ENCODE measurements at places on chromosomes 3 and 15.
A peak's percentile ranks its signal among the peaks of the same experiment; 100 is the strongest.

GRCh38 chr15:77027697-77028450 lies 32.9 kb downstream of the PSTPIP1 start:
- no peak for DNase-seq

- DNase-seq: no peak
These were observed 207.5 kb downstream of the IL20RB start for GRCh38 chr3:137165117-137165806.

GRCh38 chr3:142282503-142282902 lies 57.1 kb upstream of the GK5 start:
- DNase-seq: no peak

GRCh38 chr3:128497305-128498126 lies 4.5 kb upstream of the GATA2 start:
- peak; percentile 81 for DNase-seq

DNA sequence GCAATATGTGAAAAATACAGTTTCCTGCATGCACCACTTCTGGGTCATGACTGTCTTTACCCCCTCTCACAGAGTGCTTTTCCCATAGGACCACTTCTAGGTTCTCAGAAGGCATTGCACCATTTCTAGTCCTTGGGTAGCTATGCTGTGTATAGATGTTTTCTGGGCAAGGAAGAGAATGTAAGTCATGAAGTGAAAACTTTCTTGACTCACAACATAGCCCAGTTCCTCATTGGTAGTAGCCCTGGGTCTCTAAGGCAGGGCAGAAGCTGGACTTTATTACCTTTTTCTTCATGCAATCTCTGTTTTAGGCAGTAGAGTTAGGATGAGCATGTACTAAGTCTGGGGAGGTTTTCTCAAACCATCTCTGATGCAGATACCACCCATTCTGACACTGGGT lies 203.1 kb downstream of the EPHB1 start:
- DNase-seq: no peak

DNA sequence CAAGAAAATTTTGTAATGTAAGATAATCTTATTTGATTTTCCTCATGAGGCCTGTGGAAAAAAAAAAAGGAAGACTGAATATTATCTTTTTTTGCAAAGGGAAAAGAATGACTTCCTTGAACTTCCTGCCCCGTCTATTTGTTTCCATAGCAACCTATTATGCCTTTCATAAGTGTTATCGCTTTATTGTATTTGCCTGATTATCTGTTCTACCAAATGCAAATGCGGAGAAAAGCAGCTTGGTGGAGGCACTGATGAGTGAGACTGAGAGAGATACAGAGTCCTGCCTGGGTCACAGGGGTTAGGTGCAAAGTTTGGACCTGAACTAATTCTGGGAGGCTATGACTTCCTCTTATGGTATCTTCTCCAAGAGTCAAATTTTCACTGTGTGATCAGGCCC lies 334.0 kb upstream of the KCNMB2 start:
- DNase-seq: peak; percentile 70

DNA sequence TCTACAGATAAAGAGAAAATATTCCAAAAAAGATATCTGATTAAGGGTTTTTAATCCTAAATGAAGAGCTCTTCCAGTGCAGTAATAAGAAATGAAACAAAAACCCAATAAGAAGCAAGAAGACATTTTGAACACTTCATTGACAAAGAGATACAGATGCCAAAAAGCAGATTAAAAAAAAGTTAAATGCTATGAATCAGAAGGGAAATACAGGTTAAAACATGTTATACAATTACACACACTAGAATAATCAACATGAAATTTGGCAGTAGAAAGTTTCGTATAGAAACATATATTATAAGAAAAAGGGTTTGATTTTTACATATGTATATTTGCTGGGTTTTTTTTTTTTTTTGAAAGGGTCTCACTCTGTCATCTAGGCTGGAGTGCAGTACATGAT lies 135.0 kb downstream of the ROBO1 start:
- no peak for DNase-seq

DNA sequence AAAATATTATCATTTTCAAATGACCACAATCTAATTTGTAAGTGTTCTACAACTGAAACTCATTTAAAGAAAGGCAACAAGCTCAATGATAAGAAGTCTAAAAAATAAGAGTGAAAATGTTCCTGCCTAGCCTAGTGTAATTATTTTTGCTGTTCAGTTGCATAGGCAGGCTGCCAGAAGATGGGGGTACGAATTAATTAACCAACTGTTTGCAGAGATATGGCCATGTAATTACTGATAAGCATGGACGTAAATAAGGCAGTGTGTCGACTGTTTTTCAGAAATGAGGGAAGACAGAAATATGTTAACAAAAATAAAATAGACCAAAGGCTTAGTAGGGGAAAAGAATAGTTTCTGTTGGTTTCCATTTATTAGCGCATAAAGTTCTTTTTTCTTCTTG lies 24.7 kb upstream of the SCAANT1 start:
- no peak for DNase-seq

GRCh38 chr15:84702961-84703482 lies 12.9 kb downstream of the SEC11A start:
- no peak for DNase-seq

DNA sequence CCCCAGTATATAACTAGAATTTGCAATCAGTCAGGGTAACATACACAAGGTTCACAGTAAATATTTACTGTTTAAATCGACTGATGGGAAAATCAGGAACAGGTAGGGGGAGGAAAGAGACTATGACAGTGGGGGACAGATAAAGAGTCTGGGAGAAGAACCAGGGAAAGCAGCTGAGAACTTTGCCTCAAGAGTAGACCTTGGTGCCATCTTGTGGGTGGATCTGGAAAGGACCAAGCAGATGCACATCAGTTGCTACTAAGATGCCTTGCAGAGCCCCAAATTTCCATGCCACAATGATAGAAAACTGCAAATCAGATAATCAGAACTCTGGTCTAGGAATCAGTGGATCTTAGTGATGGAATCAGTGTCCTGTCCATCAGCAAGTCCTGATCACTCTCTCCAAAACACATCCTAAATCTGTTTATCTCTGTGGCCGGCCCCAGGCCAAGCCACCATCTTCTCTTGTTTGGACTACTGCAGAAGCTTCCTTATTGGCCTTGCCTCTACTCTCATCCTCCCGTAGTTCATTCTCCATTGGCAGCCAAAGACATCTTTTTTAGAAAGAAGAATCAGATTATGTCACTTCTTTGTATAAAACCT lies 62.7 kb downstream of the PDE8A start:
- DNase-seq: peak; percentile 20

- no peak for DNase-seq
These were observed 199.3 kb upstream of the UMPS start for GRCh38 chr3:124530916-124531315.

DNA sequence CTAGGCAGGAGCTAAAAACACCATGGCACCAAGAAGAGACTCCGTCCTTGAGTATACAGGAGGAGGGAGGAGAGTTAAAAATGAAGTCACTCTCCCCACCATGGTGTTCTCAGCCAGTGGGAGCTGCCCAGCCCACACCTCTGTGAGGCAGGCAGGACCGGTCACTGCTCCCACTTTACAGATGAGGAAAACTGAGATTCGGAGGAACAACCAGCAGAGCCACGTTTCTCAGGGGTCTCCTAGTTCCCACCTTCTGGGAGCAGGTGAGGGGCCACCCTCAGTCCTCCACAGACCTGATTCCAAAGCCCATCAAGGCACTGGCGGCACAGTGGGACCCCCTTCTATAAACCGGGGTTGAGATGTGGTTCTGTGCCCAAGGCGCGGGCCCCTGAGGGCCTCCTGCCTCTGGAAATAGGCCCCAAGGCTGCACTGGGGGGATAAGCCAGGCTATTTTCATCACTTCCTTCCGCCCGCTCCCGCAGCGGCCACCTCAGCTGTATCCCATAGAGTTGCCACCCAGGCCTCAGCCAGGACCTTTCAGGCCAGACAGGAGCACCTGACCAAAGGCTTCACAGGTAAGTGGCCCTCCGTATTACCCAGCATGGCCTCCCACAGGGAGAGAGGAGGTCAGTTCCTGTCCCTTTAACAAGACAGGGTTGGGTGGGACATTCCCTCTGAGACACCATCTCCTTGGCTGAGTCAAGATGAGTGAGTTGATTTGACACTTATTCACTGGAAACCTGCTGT lies at the start of gene GP9:
Gene GP9, plus strand, starts transcription at position 504 of the 747 bp plus-strand sequence. CDS start 961 bp downstream, outside the sequence.
- DNase-seq: no peak

GRCh38 chr15:42373274-42373673 lies 14.0 kb downstream of the CAPN3 start:
- no peak for DNase-seq

DNA sequence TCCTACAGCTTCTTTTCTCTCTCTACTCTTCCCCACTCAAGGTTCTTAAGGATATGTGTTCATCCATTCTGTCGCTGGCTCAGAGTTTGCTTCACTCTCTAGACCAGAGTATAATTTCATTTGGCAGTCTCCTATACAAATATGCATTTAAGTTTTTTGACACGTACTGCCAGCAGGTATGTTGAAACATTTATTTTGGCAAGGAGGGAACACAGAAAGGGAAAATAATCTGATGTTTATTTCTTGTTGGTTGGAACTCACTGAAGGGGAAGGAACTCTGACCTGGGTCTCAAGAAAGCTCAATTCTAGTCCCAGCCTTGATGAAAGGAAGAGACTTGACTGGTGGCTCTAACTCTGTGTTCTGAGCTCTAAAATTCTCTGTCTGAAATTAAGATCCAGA lies 21.6 kb downstream of the FANCD2 start:
- DNase-seq: no peak

GRCh38 chr15:82647835-82648256 lies 683 bp upstream of the CPEB1 start:
- peak; percentile 3 for DNase-seq

DNA sequence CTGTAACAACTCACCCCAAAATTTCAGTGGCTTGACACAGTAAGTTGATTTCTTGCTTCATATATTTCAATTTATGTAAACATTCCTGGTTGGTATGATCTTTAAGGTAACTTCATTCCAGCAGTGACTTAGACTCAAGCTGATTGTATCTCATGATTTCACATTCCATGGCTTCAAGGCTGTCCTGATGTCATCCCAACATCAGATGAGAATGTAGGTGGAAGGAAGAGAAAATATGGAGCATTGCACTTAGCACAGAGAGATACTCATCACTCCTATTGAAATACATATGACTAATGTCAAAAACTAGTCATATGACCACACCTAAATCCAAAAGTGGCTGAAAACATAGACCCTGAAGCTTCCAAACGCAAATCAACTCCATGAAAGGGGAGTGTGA lies 793.8 kb downstream of the TBL1XR1 start:
- DNase-seq: no peak

- no peak for DNase-seq
These were observed 102.9 kb downstream of the TFDP2 start for GRCh38 chr3:142046320-142047020.

DNA sequence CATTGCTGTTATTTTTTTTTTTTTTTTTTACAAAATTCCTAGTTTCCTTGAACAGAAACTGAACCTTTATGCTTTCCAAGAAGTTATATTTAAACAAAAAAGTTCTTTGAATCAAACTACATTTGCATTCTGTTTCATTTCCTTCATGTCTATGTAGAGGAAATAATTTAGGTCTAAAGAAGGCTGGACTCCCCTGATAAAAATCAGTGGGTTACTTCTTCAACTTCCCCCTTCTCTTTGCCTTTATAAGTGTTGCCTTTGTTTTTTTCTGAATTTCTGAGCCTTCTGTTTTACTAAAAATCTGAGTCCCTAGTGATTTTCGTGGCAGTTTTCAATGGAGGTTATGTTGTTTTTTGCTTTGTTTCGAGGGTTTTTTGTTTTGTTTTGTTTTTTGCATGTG lies 152.8 kb downstream of the CHDH start:
- no peak for DNase-seq

DNA sequence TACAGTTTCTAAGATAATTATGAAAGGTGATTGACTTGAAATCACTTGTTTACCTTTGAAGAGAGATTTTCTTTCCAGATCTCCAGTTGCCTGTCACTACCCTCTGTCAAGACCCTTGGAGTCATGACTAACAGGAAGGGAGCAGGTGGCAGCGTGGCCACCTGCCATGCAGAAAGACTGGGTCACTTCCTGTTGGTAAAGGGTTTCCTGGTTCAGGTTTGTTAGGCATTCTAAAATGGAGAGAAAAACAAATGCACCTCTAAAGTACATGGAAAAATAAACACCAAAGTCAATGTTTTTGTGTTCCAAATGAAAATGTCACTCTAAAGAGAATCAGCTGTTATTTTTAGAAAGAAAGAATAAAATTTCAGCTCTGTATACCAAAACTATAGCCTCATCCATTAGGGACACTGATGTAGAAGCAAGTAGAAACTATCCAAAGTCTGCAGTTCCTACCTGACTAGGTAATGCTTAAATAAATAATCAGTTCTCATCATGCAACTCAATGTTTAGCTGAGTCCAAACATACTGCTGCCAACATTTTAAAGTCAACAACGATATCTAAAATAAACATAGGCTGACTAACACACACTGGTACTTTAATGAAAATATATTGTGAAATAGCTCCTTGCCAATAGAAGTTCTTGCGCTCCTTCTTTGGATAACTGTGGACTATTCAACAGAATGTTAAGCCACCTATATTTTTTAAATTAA lies 23.9 kb upstream of the TM4SF1 start:
- DNase-seq: no peak

DNA sequence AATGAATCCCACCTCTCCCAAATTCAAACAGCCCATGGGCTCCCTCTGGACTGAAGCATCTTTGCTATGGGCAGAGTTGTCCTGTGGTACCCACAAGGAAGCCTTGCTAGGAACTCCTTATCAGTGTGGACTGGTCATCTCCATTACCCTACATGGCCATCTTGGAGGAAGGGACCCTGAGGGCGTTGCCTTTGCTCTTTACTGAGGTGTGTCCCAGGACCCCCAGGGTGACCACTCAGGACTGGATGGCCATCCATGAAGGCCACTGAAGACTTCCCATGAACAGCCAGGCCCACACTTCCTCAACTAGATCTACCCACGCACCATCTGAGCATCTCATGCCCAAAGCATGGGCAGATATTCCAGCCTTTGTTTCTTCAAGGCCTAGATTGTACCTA lies 20.0 kb downstream of the RTP3 start:
- no peak for DNase-seq

- DNase-seq: no peak
These were observed 74.0 kb downstream of the CHSY1 start for GRCh38 chr15:101177866-101178265.

- DNase-seq: no peak
These were observed 677.5 kb downstream of the ZPLD1 start for GRCh38 chr3:103112273-103112672.

GRCh38 chr3:29441422-29441821 lies 160.6 kb downstream of the RBMS3 start:
- DNase-seq: no peak

DNA sequence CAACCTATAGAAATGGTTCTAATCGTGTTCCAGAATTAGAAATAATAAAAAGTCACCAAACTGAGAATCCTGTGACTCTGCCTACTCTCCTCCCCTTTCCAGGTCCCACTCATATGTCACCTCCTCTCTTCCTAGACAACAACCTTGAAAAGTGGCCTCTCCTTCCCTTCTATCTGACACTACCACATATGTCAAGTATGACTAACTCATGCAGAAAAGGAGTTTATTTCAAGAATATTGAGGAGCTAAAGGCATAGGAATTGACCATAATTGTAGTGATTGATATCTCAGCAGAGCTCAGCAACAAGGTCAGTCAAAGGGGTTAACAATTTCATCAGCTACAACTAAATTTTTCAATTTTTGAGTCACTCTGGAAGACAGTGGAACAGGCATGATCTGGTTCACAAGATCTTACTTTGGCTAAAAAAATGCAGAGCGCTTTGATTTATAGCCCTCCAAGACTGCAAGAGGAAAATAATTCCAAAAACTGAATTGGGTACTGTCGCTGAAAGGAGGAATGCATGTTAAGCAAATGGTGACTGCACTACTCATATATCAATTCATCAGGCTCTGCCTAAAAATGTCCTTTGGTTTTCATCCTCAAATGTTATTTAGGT lies 160.6 kb upstream of the ARHGEF26 start:
- no peak for DNase-seq

Data from NCI-H1436 (cell line).